ENCODE measurements at places on chromosomes 2 and 18.

- no peak for DNase-seq
Observed at GRCh38 chr2:119522671-119523070, 1.6 kb downstream of the SCTR start.

DNA sequence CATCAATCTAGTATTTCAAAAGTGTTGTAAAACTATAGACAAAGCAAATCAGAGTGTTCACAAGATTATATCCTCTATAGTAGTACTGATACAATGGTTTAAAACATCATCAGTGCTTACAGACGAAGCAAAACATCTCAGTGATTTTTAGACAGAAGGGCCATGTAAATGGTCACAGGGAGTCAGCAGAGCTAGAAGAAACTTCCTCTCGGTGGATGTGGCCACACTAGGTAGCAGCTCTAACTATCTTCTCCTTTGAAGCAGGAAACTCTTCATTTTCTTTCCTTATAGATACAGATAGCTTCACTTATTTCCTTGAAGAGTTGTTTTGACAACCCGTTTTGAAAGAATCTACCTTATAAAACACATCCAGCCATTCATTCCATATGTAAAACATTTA lies 80.4 kb upstream of the CD226 start:
- no peak for DNase-seq

GRCh38 chr2:85864654-85865053 lies 24.1 kb downstream of the ST3GAL5 start:
- DNase-seq = no peak

GRCh38 chr2:45675263-45675812 lies 23.9 kb downstream of the PRKCE start:
- no peak for DNase-seq

DNA sequence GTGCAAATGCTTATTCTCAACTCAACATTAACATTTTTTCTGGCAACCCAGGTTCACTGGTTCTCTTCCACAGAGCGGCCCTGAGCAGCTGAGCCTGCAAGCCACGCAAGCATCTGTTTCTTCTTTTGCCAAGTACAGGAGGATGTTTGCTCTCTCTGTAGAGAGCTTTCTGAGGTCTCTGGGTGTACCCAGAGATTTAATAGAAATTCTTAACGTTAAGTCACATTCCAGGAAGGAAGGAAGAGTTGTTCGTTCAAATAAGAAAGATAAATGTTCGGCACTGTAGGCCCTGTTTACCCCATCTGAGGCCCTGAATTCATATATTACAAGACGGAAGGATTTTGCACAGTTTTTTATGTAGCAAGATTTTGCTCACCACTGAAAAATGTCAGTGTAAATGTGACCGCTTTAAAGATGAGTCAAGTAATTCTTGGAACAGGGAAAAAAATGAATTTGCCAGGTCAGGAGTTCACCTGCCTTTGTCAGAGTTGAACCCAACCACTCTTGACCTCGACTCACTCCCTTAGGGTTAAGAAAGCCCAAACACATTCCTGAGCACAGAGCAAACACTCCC lies 30.1 kb downstream of the KCTD18 start:
- DNase-seq = no peak

DNA sequence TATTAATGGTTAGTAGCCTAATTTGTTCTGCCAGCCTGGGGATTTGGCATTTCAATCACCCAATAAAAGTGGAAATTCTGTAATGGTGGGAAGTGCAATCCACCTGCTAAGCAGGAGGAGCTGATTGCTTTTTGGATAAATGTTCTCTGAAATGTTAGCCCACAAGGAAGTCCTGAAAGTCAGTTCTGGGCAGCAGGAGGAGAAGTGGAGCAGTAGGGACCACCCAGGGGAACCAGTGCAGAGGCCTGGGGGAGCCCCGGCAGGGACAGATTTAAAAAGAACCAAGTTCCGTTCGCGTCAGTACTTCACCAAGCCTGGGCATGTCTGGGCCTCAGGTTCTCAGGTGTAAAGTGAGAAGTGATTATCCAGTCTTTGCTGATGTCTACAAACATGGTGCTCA lies 248.5 kb upstream of the RAB6C start:
- DNase-seq = no peak

GRCh38 chr18:13380691-13381070 lies 162.1 kb downstream of the LDLRAD4 start:
- no peak for DNase-seq

- no peak for DNase-seq
Observed at GRCh38 chr2:158953926-158954763, 14.3 kb upstream of the TANC1 start.

DNA sequence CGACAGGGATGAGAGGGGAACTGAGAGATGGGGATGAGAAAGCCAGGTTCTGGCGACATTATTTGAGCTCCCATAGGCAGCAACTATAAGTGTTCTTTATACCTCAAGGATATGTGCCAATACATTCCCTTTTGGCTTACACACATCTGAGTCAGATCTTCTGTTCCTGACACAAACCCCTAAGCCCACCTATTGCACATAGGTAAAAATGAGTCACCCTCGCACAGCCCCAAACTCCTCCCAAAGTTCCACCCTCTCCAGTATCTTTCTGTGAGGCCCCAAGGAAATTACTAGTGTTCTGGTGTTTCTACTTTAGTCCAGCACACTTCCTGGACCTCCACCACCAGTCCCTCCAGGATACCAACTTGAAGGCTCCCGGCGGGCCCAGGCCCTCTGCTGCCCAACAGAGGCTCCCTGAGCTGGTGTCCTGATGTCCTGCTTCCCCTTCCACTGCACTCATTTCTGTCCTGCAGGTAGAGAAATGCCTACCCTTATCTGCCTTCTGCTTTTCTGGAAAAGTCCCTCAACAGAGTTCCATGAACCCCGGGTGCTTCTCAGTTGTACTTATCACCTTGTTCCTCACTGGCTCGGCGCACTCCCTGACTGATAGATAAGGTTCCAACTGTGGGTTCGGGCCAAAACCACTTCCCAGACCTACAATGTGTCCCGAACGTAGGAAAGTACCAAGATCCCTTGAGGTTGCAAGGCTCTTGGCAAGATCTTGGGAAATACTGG lies 125.5 kb downstream of the EN1 start:
- no peak for DNase-seq

DNA sequence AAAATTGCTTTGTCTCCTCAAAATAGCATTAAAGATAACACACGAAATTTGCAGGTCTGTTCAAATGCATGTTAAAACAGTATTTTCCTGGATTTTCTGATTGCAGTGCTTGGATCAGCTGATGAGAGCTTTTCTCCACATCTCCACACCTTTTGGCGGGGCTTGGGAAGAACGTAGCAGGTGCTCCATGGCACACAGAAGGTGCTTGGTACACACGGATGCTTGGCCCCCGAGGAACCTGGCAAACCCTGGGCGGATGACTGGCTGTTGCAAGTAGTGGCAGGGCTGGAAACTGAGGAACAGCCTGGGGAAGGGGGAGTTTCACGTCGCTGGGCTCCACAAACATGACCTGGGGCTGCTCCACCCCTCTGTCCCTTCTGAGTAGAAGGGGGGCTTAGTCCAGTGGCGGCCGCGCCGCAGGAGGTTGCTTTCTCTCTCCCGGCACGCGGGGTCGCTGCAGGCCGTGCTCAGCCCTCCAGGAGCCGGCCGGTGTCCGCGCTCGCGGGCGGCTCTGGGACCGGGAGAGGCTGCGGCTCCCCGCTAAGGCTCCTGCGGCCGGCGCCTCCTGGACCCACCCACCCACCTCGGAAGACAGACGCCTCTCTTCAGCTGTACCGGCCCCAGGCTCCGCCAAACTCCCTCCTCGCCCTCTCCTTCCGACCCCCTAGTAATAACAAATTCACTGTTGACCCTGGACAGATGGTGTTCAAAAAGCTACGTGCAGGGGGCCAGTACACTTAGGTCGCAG lies 69.3 kb downstream of the MARCO start:
- no peak for DNase-seq

Data from activated CD4-positive, CD25-positive, alpha-beta regulatory T cell (primary cell).